CD4-positive, alpha-beta T cell treated with Interleukin-17A for 1 hour (primary cell): ENCODE measurements at places on chromosomes 13 and 19.
A peak's percentile ranks its signal among the peaks of the same experiment; 100 is the strongest.

DNA sequence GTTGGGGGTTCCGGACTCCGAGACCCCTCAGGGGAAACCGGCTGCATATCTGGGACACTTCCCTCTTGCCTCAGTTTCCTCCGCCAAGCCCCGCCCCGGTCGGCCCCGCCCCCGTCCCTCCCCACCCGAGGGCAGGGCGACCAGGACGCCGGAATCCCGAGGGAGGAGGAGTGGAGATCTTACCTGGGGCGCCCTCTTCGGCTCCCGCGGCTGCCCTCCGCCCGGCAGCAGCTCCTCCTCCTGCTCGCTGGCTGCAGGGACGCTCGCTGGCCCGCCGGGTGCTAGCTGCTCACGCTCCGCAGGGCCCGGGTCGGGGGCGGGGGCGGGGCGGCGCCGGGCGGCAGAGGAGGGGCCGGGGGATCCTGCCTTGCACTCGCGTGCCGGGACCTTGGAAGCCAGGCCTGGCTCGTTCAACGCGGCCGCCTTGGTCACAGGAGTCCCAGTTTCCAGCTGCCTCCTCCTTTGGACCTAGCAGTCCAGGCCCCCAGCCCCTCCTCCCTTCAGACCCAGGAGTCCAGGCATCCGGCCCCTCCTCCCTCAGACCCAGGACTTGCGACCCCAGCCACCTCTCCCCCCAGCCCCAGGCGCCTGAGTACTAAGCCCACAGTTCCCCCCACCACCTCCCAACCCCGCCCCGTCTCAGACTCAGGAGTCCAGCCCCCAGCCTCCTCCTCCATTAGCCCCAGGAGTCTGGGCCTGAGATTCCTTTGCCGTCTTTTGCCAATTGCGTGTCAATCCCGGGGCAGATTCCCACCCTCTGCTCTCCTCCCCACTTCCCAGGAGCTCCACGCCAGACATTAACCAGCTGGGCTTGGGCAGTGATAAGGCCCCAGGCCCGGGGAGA, at the start of gene NTF4:
Gene NTF4, minus strand, starts transcription at position 51 of the 844 bp plus-strand sequence. CDS start 2,821 bp downstream, outside the sequence.
- DNase-seq, result no peak

DNA sequence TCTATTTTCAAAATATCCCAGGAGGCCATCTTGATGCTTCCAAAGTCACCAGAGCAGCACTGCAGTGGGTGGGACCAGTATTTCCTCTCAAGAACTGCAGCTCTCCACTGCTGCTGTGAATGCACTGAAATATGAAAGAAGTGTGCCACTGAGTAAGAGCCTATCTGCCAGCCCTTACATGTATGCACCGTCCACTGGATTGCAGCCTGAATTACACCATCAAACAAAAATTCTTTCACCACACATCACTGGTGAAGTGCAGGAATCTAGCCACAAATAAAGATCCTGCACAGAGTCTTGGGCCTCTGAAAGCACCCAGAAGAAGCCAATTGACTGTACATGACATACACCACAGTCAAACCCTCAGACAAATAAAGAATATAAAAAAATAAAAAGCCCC, 249.0 kb downstream of the LHFPL6 start:
- no peak for DNase-seq

DNA sequence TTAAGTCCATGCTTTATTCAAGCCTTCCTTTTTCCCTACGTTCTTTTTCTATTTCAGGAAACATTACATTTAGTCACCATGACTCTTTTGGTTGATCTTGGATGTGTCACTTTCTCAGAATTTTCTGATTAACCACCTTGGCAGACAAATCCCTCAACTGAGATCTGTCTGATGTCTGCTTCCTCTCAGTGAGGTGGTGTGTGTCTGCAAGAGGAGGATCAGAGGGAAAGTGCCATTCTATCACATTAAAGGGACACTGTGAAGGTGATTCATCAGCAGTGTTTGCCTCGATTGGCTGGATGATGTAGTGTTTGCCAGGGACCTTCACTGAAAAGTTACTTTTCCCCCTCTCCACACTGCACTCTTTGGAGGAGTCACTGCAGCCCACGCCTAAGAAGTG, 3.0 kb upstream of the CCNP start:
- no peak for DNase-seq

DNA sequence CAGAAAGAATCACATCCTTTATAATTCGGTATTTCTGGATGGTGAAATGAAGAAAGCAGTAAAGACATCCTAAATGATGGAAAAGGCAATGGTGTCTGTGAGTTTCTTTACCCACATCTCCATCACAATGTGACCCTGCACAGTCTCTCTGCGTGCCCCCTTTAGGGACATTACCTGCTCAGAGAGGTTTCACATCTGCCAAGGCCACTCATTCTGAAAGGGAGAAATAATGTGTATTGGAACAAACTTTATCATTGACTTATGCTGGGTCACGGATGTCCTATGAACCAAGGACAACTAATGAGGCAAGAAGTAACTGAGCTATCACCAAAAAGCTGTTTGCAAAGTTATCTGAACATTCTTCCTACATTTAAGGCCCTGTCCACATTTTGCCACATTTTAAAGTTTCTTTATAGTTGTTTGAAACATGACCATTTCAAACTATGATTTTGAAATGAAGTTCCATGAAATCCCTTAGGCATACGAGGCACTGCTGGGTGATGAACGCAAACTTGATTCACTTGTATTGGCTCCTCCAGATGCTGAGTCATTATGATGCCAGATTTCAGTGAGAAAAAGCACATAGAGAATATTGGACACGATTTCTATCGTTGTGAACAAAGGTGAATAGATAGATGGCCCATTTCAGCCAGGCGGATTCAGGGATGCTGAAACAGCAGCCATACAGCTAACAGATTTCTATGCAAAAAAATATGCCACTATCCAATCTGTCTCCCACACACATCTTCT, 63.5 kb upstream of the HMGB1 start:
- DNase-seq, result no peak

GRCh38 chr19:11535792-11536595, 2.7 kb upstream of the CNN1 start:
- DNase-seq, result peak; percentile 87

DNA sequence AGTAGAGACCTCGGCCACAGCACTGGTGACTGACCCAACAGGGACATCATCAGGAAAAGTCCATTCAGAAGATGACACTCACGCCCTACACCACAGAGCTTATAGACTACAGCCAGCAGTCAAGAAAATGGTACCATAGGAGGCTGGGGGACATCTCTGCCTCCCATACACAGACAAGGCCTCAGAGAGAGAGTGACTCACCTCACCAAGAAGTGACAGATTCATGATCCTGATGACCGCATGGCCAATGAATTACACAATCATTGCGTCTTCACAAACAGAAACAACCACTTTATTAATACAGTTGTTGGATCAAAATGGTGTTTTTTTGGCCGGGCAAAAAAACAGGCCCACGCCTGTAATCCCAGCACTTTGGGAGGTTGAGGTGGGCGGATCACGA, 260.8 kb upstream of the TSHZ3 start:
- DNase-seq, result no peak

- no peak for DNase-seq
Observed at GRCh38 chr13:31862828-31863227, 123.5 kb downstream of the RXFP2 start.

- no peak for DNase-seq
Observed at GRCh38 chr19:14722127-14722526, 32.3 kb downstream of the ZNF333 start.

- no peak for DNase-seq
Observed at GRCh38 chr19:33419788-33420130, 46.2 kb downstream of the CEBPG start.

DNA sequence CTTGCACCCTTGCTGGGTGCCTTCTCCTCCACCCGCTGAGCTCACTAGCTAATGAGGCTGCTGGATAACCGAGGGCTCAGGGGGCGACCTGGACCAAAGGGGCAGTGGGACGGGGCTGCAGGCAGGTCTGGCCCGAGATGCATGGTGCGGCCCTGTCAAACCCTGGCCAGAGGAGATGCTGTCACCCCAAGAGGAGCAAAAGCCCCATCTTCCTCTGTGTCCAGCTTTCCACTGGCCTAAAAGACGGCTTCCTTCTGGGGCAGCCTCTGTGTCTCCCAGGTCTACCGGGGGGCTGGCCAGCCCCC, 261.8 kb downstream of the TBC1D4 start:
- no peak for DNase-seq

DNA sequence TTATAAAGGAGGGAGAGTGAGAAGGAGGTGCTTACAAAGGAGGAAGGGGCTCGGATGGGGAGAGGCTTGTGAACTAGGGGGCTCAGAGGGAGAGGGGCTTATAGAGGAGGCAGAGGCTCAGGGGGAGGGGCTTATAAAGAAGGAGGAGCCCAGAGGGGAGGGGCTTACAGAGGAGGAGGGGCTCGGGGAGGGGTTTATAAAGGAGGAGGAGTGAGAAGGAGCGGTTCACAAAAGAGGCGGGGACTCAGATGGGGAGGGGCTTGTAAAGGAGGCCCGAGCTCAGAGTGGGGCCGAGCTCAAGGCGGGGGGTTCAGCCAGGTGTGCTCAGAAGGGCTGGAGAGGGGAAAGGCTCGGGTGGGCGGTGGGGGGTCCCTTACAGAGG, 500 bp downstream of the SMIM24 start:
- DNase-seq, result peak; percentile 39

GRCh38 chr19:41362143-41362847, 1.7 kb downstream of the B9D2 start:
- no peak for DNase-seq

GRCh38 chr19:49713236-49713845, 22.4 kb downstream of the CPT1C start:
- no peak for DNase-seq

GRCh38 chr13:105806628-105806920, 728.9 kb downstream of the EFNB2 start:
- DNase-seq, result no peak

- no peak for DNase-seq
Observed at GRCh38 chr19:12111176-12111575, 29.0 kb downstream of the ZNF20 start.

GRCh38 chr19:1275260-1275975, at the start of gene FAM174C:
Gene FAM174C, plus strand, starts transcription at chr19:1275530. Its CDS starts 20 bp downstream, at chr19:1275550.
- DNase-seq, result peak; percentile 97

- DNase-seq, result no peak
Observed at GRCh38 chr13:90686442-90686841, 661.0 kb upstream of the MIR17HG start.
